ENCODE measurements at places on chromosomes 1 and 21.
A peak's percentile ranks its signal among the peaks of the same experiment; 100 is the strongest.

GRCh38 chr1:11736746-11737639, 1.1 kb downstream of the AGTRAP start:
- DNase-seq, result no peak

GRCh38 chr21:38266732-38267131, 9.9 kb downstream of the KCNJ15 start:
- DNase-seq, result no peak

- no peak for DNase-seq
Measured at GRCh38 chr1:5978452-5978851, 13.8 kb downstream of the NPHP4 start.

- no peak for DNase-seq
Measured at GRCh38 chr1:167239257-167239656, 18.6 kb downstream of the POU2F1 start.

- DNase-seq, result no peak
Measured at GRCh38 chr1:209625791-209626285, 26.4 kb downstream of the LAMB3 start.

GRCh38 chr1:228378090-228378872, 28.4 kb downstream of the TRIM11 start:
- DNase-seq, result peak; percentile 45

- no peak for DNase-seq
Measured at GRCh38 chr1:226692823-226693222, 46.3 kb downstream of the ITPKB start.

DNA sequence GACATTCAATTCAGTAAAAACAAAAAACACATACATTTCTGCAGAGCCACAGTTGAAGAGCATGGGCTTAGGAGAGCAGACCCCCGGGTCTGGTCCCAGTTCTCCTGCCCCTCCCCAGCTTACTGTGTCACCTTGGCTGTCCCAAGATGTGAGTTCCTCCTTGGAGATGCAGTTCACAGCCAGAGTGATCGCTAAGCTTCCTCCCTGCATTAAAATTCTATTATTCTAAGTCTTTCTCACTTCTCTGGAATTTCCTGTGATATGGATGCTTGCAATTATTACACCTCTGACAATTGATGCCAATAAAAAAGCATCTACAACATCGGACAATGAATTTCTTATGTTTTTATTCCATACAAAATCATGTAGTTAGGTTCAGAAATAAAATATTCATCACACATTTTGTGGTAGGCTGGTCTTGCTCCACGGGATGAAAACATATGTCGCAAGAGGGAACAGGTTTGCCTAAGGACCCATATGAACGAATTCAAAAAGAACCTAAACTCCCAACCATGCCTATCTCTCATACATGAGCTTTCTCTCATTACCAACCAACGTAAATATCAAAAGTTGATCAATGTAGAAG, 328.5 kb upstream of the RUNX1 start:
- DNase-seq, result no peak

DNA sequence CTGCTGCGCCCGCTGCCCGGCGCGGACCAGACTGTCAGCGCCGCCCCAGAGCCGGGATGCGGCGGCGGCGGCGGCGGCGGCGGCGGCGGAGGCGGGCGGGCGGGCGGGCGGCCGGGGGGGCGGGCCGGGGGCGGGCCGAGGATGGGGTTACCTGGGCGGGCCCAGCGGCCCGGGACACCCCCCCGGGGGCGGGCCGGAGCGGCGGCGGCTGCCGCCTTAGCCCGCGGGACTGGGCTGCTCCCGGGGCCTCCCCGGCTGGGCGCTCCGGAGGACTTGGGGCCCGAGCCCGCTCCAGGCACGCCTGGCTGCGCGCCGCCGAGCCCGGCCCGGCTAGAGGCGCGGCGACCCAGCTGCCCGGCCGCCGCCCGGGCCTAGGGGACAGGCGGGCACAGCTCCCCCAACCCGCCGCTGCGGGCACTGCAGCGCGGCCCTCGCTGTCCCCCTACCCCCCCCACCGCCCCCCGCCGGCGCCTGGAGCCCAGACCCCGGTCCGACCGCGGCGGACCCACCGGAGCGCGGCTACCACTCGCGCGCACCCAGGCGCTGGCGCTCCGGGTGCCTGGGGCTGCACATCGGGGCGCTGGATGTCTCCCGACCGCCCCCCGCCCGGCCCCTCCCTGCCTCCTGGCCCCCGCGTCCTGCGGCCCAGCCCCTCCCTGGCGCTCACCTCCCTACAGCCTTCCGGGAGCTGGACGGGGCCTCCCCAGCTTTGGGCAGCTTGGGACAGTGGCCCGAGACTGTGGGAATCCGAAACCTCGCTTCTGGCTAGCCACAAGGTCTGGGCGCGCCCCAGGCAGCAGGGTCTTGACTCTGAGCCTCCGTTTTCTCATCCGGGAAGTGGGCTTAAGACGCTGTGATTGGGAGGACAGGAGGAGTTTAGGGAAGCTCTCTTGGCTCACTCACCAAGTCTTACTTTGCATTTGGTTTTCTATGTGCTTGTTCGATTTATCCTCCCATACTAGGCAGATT, at the start of gene WNT4:
Gene WNT4 (minus strand): TSS at position 33 of the 969 bp plus-strand sequence. CDS start 175 bp downstream, outside the sequence.
- no peak for DNase-seq

DNA sequence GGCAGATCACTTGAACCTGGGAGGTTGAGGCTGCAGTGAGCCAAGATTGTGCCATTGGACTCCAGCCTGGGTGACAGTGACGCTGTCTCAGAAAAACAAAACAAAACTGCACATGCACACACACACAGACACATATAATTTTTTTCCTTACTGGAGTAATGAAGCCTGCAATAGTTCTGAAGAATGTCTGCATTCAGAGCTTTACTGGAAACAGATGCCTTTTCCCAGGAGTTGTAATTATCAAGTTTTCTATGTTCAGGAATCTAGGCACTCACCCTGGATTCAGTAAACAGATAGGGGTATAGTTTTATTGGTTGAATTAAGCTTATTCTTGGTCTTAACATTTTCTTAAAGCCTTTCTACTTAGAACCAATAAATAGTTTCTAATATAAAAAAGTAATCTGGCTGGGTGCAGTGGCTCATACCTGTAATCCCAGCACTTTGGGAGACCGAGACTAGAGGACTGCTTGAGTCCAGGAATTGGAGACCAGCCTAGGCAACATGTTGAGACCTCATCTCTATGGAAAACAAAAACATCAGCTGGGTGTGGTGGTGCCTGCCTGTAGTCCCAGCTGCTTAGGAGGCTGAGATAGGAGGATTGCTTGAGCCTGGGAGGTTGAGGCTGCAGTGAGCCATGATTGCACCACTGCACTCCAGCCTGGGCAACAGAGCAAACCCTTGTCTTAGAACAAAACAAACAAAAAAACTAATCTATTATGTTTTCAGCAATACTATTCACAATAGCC, 15.8 kb downstream of the SPEN start:
- DNase-seq, result no peak

- no peak for DNase-seq
Measured at GRCh38 chr1:241848686-241849344, 811 bp downstream of the EXO1 start.

- no peak for DNase-seq
Measured at GRCh38 chr1:186838380-186839040, 9.8 kb downstream of the PLA2G4A start.

DNA sequence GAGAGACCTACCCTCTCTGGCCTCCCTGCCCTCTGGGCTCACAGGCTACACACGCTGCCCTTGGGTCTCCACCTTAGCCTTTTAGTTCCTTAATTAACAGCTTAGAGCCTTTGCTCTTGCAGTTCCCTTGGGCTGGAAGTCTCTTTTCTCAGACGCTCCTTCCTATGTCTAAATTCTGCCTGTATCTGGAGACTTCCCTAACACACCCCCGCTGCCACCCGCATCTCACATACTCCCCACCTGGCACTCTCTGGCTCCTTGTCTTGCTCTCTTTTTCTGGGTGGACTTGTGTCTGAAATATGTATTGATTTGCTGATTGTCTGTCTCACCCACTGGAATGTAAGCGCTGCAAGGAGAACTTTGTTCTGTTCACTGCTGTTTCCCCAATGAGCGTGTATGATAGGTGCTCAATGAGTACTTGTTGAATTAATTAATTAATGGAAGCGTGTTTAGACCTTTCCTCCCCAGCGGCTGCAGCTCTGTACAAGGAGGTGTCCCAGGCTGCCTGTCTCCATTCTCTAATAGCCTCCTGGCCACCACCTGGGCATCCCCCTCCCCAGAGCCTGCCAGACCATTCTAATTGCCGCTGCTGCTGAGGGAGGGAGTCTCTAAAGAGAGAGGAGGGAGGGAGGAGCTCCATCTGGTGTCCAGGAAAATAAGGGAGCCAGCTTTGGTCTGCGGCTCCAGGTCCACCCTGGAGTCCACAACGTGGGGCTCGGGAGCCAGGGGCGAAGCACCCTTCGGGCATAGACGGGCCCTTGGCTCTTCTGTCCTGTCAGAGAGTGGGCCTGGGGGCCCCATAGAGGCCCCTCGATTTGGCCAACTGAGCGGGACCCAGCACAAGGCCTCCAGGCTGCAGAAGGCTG, 95.4 kb downstream of the RNF220 start:
- DNase-seq, result no peak

DNA sequence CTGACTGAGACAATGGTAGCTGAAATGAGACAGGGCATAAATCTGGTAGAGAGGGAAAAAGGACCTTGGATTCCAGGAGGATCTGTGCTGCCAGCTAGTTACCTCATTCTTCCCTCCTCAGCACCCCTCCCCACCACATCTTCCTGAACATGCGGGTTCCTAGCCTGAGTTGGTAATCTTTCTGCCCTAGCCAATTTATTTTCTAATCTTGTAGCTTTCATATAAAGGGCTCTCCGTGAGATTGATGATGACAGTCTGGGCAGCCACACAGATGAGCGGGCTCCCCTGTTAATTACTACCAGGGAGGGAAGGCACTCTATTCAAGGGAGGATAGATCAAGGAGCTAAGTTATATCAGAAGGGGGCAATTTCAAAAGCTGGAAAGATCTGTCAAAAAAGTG, 20.2 kb downstream of the ARHGEF11 start:
- DNase-seq, result no peak

GRCh38 chr1:184915463-184916090, 58.7 kb downstream of the NIBAN1 start:
- DNase-seq, result no peak

DNA sequence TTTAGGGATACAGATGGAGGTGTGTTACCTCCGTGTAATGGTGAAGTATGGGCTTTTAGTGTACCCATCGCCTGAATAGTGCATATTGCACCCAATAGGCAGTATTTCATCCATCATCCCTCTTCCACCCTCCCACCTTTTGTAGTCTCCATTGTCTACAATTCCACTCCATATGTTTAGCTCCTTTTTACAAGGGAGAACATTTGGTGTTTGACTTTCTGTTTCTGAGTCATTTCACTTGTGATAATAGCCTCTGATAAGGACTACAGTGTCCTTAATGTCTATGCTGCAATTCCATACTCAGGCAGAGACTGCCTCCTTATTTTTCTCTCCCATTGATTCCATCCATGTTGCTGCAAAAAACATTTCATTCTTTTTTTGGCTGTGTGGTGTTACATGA, 48.7 kb downstream of the OVGP1 start:
- no peak for DNase-seq

- DNase-seq, result no peak
Measured at GRCh38 chr1:37277366-37277765, 197.0 kb upstream of the ZC3H12A start.

DNA sequence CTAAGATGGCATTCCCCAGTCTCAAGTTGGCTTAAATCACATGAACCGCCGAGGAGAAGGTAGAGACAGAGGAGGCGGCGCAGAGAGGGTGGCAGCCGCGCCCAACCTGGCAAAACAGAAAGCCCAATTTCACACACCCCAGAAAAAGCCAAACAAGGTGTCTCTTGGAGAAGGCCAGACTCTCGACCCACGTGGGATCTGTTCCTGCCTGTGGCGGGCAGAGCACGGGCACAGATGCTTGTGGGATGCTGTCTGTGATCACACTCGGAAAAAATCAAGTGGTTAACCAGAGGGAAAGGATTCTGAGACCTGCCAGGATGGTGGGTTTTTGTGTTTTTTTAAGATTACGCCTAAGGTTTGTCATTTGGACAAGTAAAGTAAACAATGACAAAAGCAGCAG, 80.7 kb downstream of the MRPL37 start:
- no peak for DNase-seq

- no peak for DNase-seq
Measured at GRCh38 chr21:29419422-29419821, 120.7 kb downstream of the BACH1 start.

DNA sequence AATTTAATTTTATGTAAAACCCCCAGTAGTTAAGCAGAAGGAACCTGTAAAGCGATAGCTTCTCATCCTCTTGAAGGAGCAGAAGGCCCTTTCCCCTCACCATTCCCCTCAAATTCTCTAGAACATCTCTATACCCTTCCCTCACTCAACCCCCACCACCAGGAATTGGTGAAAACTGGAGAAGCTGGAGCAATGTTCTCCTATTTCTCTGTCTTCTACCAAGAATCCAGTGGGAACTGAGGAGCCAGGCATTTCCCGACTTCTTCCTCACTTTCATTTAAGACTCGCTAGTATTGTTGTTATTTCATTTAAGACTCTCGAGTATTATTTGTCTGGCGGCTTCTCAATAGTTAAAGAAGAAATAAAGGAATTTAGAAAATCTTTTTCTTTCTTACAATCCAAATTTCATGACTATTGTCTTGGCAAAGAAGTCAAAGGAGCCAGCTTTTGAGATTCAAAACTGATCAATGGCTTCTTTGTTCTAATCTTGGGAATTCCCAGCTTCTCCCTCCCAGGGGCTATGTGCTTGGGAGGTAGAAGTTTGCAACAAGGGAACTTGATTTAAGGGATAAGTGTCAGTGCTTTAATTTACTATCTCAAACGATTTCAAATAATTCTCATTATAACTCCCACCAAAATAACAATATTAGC, 253.3 kb upstream of the ADGRL2 start:
- DNase-seq, result no peak

DNA sequence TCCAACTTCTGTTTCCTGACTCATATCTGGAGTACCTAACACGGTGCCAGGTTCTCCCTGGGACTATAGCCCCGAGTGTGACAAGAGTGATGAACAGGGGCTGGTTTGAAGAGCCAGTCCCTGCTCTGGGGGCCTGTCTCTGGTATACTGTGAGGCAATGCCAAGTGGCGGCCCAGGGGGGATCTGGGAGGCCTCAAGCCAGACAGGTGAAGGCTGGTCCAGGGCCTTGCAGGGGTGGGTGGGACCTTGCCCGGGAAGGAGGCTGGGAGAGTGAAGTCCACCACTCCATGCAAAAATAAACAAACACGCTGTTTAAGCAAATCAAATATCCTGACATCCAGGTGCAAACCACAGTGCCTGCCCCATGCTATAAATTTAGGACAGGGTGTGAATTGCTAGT, 6.8 kb upstream of the PLXNA2 start:
- no peak for DNase-seq

DNA sequence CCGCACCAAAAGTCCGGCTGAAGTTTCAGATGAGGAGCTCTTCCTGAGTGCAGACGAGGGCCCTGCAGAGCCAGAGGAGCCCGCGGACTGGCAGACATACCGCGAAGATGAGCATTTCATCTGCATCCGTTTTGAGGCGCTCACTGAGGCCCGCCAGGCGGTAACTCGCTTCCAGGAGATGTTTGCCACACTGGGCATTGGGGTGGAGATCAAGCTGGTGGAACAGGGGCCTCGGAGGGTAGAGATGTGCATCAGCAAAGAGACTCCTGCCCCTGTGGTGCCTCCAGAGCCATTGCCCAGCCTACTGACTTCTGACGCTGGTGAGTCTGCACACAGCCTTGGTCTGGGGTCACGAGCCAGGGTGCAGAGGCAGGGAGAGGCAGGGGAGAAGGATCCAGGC, 84.7 kb downstream of the TRIM11 start:
- DNase-seq, result no peak

GRCh38 chr1:162384116-162384515, 2.6 kb downstream of the C1orf226 start:
- DNase-seq, result no peak
